Lung (tissue), 17 donors: ENCODE measurements at places on chromosomes 3 and 15. TPM values are rescaled to one million over a fixed set of nuclear protein-coding genes. Genes with fewer than 3 reads are reported as not detected.

Gene ARPIN
- 28.5 TPM for total RNA-seq

Gene FAM107A
- total RNA-seq, result 4.2 TPM

- DNase-seq, result no peak
Observed at GRCh38 chr15:79157631-79158592, 67.3 kb upstream of the RASGRF1 start.

- peak; percentile 95 for DNase-seq
Observed at GRCh38 chr15:51759557-51760070, 8.2 kb downstream of the TMOD2 start.

GRCh38 chr3:46078712-46079400 is 51.6 kb upstream of the XCR1 start:
- peak; percentile 90 for DNase-seq
